ENCODE measurements at places on chromosomes 12 and 14.

GRCh38 chr12:93109551-93110203, 180.6 kb upstream of the EEA1 start:
- peak; percentile 71 for DNase-seq

DNA sequence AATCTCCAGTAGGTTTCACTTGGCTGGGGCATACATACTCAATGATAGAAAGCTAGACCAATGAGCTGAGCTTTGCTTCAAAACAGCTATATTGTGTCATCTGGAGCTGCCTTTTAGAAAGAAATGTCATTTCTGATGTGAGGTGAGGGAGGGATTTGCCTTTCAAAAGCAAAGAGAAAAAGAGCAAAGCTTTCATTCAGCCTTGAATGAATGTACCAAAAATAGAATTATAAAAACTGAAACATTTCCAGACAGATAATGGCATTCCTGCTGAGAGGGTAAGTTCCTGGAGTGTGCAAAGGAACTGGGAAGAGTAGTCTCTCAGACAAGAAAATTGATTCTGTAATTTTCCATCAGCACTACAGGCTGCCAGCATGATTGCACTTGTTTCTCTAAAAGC, 710.0 kb downstream of the LRFN5 start:
- no peak for DNase-seq

GRCh38 chr14:101008196-101008595, 104.7 kb upstream of the RTL1 start:
- no peak for DNase-seq

GRCh38 chr14:105145381-105146180, 23.0 kb downstream of the JAG2 start:
- no peak for DNase-seq

- peak; percentile 36 for DNase-seq
These were observed 409.2 kb downstream of the IPO8 start for GRCh38 chr12:30286345-30286926.

- no peak for DNase-seq
These were observed 65.8 kb downstream of the PITPNM2 start for GRCh38 chr12:123085066-123085465.

DNA sequence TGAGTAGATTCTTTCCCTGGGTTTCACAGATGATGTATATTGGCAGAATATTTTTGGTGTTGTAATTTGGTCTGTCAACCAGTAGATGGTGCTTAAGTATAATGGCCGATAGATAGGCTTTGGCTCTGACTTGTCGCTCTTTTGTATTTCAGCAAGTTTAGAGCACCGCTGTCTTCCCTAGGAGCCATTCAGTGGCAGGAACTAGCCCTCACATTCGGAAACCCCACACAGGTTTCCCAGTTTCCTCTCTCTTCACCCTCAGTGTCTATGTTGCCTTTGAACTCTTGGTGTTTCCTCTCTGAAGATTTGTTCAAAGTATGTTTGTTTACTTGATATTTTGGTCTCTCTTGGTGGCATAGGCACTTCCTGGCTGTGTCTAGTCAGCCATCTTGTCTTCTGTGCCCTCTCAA, 102.2 kb downstream of the GPHN start:
- DNase-seq: no peak

DNA sequence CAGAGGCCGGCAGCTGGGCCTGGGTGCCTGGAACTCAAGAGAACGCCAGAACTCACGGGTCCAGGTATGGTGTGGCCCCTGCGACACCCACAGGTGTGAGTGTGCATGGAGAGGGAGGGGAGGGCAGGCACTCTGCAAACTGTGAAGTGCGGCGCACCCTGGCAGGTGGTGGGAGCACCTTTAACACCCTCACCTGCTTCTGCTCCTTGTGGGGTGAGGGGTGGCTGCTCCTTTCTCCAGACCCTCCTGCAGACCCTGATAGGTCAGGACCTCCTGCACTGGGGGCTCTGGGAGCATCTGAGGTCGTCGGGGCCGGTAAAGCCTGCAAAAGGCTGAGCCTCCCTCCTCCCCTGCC, 324.7 kb upstream of the SFSWAP start:
- no peak for DNase-seq

- no peak for DNase-seq
These were observed 156.0 kb downstream of the MED13L start for GRCh38 chr12:116121453-116121871.

- DNase-seq: no peak
These were observed 89.2 kb downstream of the SPPL3 start for GRCh38 chr12:120814903-120815429.

DNA sequence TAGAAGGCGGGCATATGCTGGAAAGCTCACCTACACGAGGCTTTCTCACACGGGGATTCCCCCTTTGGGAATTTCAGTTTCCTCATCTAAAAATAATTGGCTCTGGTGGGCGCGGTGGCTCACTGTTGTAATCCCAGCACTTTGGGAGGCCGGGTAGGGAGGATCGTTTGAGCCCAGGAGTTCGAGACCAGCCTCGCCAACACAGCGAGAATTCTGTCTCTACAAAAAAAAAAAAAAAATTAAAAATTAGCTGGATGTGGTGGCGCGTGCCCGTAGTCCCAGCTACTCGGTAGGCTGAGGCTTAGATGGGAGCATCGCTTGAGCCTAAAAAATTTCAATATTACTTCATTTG, 400 bp upstream of the NDUFA12 start:
- no peak for DNase-seq

- DNase-seq: no peak
These were observed 23.0 kb upstream of the REP15 start for GRCh38 chr12:27673101-27673718.

- DNase-seq: no peak
These were observed 199.2 kb downstream of the NOVA1 start for GRCh38 chr14:26398616-26399015.

DNA sequence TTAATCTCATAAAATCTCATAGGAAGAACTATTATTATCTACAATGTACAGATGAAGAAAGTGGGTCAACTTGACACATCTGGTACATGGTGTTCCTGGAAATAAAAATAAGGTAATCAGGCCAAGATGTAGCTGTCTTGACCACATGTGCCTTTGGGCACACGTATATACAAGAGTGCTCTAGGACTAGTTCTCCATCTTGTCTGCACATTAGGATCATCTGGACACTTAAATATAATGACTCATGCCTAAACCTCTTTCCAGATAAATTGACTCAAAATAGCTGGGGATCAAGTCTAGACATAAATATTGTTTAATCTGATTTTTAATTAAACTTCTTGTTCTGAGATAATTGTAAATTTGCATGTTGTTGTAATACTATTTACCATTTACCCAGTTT, 182.6 kb downstream of the CNTN1 start:
- DNase-seq: no peak

- DNase-seq: peak; percentile 1
These were observed 11.6 kb upstream of the SMCO2 start for GRCh38 chr12:27434673-27435565.

DNA sequence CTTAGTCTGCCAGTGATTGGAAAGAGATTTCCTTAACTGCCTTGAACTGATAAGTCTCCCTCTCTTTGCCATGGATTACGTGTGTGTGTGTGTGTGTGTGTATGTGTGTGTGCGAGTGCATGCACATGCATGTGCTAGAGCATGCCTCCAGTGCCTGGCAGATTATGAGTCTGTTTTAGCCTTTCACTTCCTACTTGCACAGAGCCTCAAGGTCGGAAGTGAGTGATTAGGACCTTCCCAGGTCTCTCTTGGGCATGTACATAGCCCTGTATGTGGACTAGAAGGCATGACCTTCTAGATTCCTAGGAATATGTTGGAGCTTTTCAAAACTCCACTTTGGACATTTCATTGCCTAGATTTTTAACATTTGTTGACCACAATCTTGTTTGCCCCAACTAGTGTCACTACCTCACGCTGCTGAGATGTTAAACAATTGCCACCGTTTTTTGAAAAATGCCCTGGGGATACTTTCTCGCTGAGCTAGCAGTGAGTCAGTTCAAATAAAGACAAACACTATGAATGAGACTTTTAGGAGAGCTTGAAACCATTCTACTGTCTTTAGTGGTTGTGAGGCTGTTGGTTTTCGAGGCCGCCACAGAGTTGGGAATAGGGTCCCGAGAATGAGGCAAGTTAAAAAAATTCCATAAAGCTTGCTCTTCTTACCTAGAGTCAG, 28.2 kb downstream of the KIAA0586 start:
- DNase-seq: no peak

GRCh38 chr14:99187858-99188257, 84.1 kb downstream of the BCL11B start:
- no peak for DNase-seq

DNA sequence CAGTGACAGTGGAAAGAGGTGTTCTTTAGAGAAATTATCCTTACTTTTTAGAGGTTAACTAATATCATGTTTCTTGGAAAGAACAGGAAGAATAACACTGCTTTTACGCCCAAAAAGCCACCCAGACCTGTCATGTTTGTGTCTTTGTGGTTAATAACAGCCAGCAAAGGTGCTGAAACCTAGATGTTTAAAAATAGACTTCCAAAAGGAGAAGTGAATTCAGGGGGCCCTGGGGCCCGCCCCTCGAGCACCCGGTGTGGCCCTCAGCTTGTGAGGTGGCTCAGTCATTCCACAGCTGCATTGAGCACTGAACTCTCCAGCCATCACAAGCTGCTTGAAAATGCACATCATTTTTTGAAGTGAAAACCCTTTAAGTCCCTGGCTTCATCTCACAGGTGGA, 20.8 kb upstream of the AMN start:
- no peak for DNase-seq

DNA sequence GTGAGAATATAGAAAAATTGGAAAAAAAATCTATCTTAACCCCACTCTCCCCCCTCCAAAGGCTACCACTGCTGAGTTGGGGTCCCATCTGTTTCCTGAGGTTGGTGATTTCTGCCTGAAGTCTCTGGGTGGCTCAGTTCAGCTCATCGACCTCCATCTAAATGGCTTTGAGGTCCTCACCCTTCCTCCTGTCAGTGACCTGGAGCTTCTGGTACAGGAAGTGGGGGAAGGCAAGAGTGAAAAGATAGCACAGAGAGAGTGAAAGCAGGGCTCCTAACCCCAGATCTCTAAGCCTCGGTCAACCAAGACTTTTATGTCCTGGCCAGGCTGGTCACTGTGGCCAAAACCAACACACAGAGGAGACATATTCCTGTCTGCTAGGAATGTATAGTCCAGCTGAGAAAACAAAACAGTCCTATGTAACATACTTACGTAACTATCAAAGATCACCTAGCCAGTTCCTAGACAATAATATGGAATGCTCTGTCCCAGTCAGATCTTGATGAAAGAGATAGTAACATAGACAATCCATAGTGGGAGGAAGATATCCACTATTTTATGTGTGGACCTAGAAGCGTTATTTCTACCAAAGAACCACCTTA, 12.3 kb upstream of the KRT73 start:
- DNase-seq: no peak

GRCh38 chr12:65907513-65907912, 83.2 kb downstream of the HMGA2 start:
- DNase-seq: no peak

DNA sequence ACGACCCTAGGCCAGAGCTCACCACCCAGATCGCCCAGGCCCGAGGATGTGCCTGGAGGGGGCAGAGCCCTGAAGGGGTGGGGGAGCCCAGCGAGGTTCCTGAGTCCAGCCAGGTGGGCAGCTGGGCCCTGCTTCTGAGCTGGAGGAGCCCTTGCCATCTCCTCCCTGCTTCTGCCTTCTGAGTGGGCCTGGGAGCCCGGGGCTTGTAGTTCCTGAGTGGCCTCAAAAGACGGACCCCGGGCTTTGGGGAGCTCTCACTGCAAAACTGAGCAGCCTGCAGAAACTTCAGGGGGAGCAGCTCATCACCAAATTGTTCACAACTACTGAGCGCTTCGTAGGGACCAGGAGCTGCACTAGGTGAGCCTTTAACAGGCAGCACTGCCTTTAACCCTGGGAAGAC, 112.1 kb downstream of the NCOR2 start:
- DNase-seq: no peak

All from kidney glomerular epithelial cell (primary cell).